CD4-positive, alpha-beta T cell treated with Interleukin-10 for 1 hour (primary cell): ENCODE measurements at places on chromosomes 6 and 20.

DNA sequence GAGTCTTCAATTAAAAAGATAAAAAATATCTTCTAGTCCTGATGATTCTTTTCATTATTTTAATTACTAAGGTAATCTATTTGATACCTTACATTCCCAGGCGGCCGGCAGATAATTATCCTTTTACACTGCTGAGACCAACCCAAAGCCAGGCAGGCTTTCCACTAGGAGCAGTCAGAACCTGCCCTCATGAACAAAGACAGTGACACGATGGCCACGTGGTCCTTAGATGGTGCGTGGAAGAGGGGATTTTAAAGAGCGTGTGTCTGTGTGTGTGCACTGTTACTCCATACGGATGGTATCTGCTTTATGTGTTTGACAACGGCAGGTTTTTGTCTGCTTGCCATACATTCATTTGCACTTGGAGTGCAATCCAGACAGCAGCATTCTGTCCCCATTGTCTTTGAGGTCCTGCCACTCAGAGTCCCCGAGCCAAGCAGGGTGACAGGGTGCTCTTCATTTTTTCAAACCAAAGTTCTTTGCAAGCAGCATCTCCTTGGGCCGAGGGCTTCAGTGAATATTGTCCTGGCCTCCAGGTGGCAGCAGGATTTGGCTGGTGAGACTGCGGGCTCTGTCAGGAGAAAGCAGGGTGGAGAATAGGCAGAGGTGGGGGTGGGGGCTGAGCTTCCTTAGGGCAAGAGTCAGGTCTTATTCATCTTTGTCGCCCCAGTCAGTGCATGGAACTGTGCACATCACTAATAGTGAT lies 260.5 kb downstream of the NRN1 start:
- no peak for DNase-seq

DNA sequence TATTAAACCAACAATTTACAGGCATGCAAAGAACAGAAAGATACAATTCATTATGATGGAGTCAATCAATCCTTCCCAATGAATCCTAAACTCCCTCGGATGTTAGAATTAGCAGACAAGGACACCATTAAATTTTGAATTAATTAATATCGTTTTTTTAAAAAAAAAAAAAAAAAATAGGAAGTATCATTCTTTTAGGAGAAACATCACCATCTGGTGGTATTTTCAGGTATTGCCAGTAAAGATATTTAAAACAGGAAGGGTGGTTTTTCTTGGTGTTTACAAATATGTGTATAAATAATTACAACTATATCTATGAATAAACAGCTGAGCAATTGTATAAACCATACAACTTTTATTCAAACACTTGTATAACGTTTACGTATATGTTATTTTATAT lies 564.4 kb downstream of the HAO1 start:
- no peak for DNase-seq

- DNase-seq = no peak
Observed at GRCh38 chr20:58131551-58132142, 96.8 kb downstream of the ANKRD60 start.

- no peak for DNase-seq
Observed at GRCh38 chr20:1163105-1163504, 21.7 kb downstream of the TMEM74B start.

DNA sequence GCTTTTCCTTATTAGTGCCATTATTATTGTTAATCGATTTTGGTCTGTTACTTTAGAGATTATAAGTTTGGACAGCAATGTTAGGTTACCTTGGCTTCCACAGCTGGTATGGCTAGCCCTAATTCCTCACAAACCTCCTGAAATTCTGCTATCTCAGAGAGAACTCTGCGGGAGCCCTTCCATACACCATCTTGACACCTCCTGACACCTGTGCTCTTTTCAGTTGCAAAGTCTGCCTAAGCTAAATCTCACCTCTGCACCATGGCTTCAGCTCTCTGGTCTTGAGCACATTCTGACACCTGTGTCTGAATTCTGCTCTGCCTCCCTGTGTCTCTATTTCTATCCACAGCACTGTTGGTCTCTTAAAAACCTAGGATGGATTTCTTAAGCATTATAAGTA lies 106.5 kb downstream of the DCDC2 start:
- DNase-seq = no peak

- DNase-seq = no peak
Observed at GRCh38 chr6:37146735-37147157, 23.2 kb upstream of the PIM1 start.

GRCh38 chr6:166423051-166423745 lies 40.5 kb upstream of the MPC1 start:
- no peak for DNase-seq

- DNase-seq = no peak
Observed at GRCh38 chr6:157242791-157243190, 80.5 kb downstream of the TMEM242 start.

- no peak for DNase-seq
Observed at GRCh38 chr6:127376685-127377084, 33.3 kb upstream of the ECHDC1 start.

GRCh38 chr6:26539071-26539615 lies 977 bp downstream of the HMGN4 start:
- DNase-seq = no peak

GRCh38 chr6:152118224-152118623 lies 310.7 kb downstream of the ESR1 start:
- no peak for DNase-seq

- no peak for DNase-seq
Observed at GRCh38 chr6:39338397-39338796, 15.9 kb upstream of the KCNK16 start.

DNA sequence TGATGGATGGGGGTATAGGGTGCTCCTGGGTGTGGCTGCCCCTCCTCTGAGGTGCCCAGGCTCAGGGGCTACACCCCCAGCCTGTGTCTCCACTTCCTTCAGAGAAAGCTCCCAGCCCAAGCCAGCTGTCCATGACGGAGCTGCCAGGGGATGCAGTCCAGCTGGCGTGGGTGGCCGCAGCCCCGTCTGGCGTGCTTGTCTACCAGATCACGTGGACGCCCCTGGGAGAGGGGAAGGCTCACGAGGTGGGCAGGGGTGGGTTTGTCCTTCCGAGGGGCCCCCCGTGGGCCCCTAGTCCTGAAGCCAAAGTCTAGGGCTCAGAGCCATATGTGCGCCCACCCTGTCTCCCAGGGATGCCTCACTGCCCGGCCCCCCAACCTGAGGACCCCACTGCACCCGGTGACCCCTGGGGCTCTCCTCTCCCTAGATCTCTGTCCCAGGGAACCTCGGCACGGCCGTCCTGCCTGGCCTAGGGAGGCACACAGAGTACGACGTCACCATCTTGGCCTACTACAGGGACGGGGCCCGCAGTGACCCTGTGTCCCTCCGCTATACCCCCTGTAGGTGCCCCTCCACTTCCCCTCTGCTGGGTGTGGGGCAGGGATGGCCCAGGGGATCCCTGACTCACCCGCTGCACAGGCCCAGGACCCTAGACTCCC lies 19.8 kb downstream of the COL20A1 start:
- no peak for DNase-seq

DNA sequence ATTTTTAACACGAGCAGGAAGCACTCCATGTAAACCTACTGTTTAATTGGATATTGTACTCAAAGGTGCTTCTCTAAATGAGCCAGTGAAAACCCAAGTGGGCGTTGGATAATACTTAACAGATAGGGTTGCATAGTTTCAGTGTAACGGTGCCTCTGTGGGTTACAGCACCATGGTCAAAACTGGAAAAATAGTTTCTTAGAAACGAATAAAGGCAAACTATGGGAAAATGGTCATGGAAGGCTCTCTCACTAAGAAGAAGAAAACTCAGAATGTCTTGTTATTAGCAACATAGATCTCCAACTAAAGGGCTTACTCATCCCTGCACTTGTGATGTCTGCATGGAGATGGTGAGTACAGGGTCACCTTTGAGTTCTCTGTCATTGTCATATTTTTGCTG lies 59.1 kb upstream of the NEDD9 start:
- DNase-seq = no peak

- peak; percentile 11 for DNase-seq
Observed at GRCh38 chr6:24524805-24525204, 30.0 kb downstream of the ALDH5A1 start.

DNA sequence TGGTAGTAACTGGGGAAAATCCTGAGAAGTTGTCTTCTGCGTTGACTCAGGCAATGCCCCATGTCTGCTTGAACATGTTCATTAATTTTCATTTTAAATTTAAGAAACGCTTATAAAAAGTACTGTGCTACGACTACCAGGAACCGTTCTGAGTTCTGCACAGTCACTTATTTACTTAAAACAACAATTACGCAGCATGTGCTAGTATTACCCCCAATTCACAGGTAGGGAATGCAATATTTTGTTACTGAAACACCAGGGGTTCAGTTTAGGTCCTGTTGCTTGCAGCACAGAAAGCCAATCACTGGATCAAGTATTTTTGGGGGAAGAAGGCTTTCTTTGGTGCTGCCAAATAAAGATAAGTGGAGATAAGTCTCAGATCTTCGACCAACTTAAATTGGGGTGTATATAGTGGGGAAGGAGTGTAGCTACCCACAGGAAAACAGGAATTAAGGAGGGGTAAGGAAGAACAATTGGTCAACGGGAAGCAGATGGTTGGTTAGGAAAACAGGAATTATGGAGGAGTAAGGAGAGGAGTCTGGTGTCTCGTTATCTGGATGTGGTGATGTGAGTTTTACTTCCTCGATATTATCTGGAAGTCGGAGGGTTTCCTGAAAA lies 5.2 kb upstream of the LRP11 start:
- no peak for DNase-seq

DNA sequence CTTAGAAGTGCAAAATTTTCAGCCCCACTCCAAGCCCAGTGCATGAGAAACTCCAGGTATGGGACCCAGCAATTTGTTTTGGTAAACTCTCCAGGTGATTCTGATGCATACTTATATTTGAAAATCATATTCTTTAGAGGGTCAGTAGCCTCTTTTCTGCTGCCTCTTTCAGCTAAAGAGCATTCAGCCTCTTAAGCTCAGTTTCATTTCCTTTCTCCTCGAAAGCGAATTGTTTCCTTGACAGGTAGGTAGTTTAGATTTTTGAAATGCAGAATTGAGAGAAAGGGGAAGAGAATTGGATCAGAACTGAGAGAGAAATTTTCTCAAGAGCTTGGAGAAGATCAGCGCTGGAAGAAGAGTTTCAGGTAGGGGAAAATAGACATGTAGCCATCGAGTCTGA lies 995.8 kb upstream of the FLRT3 start:
- DNase-seq = no peak

- no peak for DNase-seq
Observed at GRCh38 chr6:53837865-53838769, 43.3 kb downstream of the LRRC1 start.
